ENCODE measurements at places on chromosomes 2 and 18. TPM values are rescaled to one million over a fixed set of nuclear protein-coding genes. Genes with fewer than 3 reads are reported as not detected.

LRRC30 gene
- not detected for polyA plus RNA-seq

NEB gene
- 1.6 TPM for polyA plus RNA-seq

WIPF1 gene
- polyA plus RNA-seq = 11.7 TPM

ADAM23 gene
- 2.5 TPM for polyA plus RNA-seq

- no peaks in the 10 kb centered on the region for H3K27me3 ChIP-seq
- DNase-seq = peak; percentile 38
- H3K4me1 ChIP-seq = no peaks in the 10 kb centered on the region
- H3K27ac ChIP-seq = no peak overlapping the region
- H3K36me3 ChIP-seq = no peaks in the 10 kb centered on the region
These were observed 402.8 kb downstream of the TXNL1 start for GRCh38 chr18:56235481-56236013.

DNA sequence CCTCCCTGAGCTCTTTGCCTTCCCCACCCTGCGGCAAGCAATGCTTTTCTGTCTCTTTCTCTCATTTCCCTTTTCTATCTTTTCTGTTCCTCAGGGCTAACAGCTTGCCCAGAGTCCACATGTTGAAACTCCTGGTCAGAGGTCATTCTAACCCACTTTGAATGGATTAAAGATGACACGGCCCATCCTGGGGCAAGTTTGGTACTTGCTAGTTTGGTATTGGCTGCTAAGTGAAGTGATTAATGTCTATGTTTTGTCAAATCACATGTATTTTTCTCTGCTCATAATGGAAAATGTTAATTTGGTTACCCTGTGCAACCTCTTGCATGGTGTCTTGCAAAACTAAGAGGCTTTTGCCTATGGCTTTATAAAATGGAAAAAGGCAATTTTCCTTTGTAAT lies 960.2 kb downstream of the CNTNAP5 start:
- DNase-seq = no peak
- no peaks in the 10 kb centered on the region for H3K4me1 ChIP-seq
- H3K27ac ChIP-seq = no peak overlapping the region
- no peaks in the 10 kb centered on the region for H3K27me3 ChIP-seq
- H3K4me3 ChIP-seq = no peak overlapping the region

GRCh38 chr18:24600076-24600654 lies 139.7 kb downstream of the HRH4 start:
- no peak overlapping the region for H3K27ac ChIP-seq
- no peak overlapping the region for H3K4me3 ChIP-seq
- H3K27me3 ChIP-seq = no peaks in the 10 kb centered on the region
- no peaks in the 10 kb centered on the region for H3K36me3 ChIP-seq
- H3K4me1 ChIP-seq = no peaks in the 10 kb centered on the region

DNA sequence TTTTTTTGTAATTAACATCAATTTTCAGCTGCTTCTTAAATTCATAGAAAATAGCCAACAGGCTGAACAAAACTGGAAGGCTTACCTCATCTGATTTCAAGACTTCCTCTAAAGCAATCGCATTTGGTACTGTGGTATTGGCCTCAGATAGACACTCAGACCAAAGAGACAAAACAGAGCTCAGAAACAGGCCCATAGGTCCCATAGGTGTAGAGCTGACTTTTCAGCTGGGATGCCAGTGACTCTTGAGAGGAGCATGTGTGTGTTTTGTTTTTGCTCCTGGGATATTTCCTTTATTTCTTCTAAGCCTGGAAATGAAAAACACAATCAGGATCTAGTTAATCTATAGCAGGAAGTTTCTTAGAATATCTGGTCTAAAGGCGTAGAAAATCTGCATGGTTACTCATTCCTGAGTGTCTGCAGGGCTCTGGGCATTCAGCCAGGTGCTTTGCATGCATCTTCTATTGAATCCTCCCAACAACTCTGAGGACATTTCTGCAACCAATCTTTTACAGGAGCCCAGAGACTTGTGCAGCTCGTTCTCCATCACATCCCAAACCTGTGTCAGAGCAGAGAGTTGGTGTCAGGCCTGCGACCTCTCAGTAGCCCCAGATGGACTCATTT lies 190.8 kb downstream of the RTP5 start:
- H3K4me3 ChIP-seq = no peak overlapping the region
- H3K36me3 ChIP-seq = no peaks in the 10 kb centered on the region
- H3K27me3 ChIP-seq = no peaks in the 10 kb centered on the region
- H3K4me1 ChIP-seq = no peaks in the 10 kb centered on the region

- no peak overlapping the region for H3K27ac ChIP-seq
- H3K4me1 ChIP-seq = peaks cover 16% of the 10 kb centered on the region
- H3K27me3 ChIP-seq = no peaks in the 10 kb centered on the region
- no peak for DNase-seq
These were observed 7.7 kb downstream of the MGAT5 start for GRCh38 chr2:134261398-134262131.

DNA sequence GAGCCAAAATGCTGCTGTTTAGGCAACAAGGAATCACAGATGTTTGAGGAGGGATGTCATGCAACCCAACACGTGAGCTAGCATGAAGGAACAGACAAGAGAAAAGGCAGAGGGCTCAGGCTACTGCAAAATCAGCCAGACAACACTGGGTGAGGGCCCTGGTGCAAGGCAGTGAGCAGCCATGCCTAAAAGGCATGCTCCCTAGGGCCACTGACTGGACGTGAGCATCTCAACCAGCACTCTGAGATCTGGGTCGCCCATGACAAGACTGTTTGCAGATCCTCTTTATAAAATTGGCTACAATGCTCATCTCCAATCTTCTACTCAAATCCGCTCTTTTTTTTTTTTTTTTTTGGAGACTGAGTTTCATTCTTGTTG lies 49.1 kb downstream of the KIAA2012 start:
- no peaks in the 10 kb centered on the region for H3K4me1 ChIP-seq
- no peak overlapping the region for H3K4me3 ChIP-seq
- no peaks in the 10 kb centered on the region for H3K36me3 ChIP-seq

- H3K4me1 ChIP-seq = no peaks in the 10 kb centered on the region
- H3K4me3 ChIP-seq = no peak overlapping the region
- DNase-seq = no peak
These were observed 33.1 kb downstream of the MARCO start for GRCh38 chr2:118975133-118975532.

GRCh38 chr2:29015701-29016470 lies 34.8 kb downstream of the TOGARAM2 start:
- no peaks in the 10 kb centered on the region for H3K4me1 ChIP-seq
- H3K27me3 ChIP-seq = no peaks in the 10 kb centered on the region
- no peaks in the 10 kb centered on the region for H3K36me3 ChIP-seq
- H3K27ac ChIP-seq = peak overlapping the region; percentile 51
- no peak overlapping the region for H3K4me3 ChIP-seq
- no peak for DNase-seq

DNA sequence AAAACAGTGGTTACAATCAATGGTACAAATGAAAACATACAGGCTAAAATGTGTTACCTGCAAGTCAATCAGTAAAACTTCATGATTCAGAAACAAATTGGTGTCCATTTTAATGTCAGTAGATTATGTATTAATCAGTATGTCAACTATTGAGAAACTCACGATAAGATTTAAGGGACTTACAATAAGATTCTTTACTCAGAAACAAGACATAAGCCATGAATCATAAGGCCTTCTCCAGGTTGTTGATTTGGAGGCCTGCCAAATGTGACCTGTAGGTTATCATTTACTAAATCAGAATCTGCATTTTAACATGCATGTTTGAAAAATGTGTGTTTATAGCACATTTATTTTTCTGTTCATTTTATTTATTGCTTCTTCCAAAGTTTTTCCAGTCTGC lies 623.1 kb downstream of the CCDC85A start:
- no peak for DNase-seq
- no peaks in the 10 kb centered on the region for H3K4me1 ChIP-seq
- H3K4me3 ChIP-seq = no peak overlapping the region
- H3K27me3 ChIP-seq = no peaks in the 10 kb centered on the region
- no peaks in the 10 kb centered on the region for H3K36me3 ChIP-seq

GRCh38 chr2:49693961-49694360 lies 539.6 kb upstream of the FSHR start:
- H3K4me3 ChIP-seq = no peak overlapping the region
- H3K4me1 ChIP-seq = no peaks in the 10 kb centered on the region
- H3K27ac ChIP-seq = no peak overlapping the region
- no peaks in the 10 kb centered on the region for H3K36me3 ChIP-seq
- no peak for DNase-seq

ITPRIPL1 gene
- 0.73 TPM for polyA plus RNA-seq

DNA sequence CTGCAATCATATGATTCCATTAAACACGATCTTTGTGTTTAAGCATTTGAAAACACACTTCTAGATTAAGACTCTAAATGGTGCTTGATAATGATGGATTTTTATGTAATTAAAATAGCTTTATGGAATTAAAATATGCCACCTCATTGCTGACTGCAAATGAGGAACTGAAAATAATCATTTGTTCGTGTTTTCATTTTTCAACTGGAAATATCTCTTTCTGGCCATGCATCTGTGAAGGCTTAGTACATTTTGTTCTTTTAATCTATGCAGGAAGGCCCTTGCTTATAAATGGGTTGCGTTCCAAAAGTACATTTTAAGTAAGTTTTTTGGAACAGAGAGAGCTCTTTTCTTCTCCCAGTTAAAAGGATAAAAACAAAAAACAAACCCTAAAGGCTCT lies 125.5 kb downstream of the MC4R start:
- H3K4me3 ChIP-seq = no peak overlapping the region
- no peak overlapping the region for H3K27ac ChIP-seq
- no peaks in the 10 kb centered on the region for H3K27me3 ChIP-seq
- H3K36me3 ChIP-seq = no peaks in the 10 kb centered on the region
- H3K4me1 ChIP-seq = no peaks in the 10 kb centered on the region
- DNase-seq = no peak

- no peak for DNase-seq
- H3K27ac ChIP-seq = no peak overlapping the region
- no peaks in the 10 kb centered on the region for H3K27me3 ChIP-seq
- H3K4me1 ChIP-seq = no peaks in the 10 kb centered on the region
- H3K4me3 ChIP-seq = no peak overlapping the region
These were observed 280.1 kb downstream of the PTH2R start for GRCh38 chr2:208686665-208687064.

- no peaks in the 10 kb centered on the region for H3K36me3 ChIP-seq
- no peak overlapping the region for H3K4me3 ChIP-seq
- H3K27me3 ChIP-seq = no peaks in the 10 kb centered on the region
- H3K27ac ChIP-seq = no peak overlapping the region
- DNase-seq = no peak
- no peaks in the 10 kb centered on the region for H3K4me1 ChIP-seq
These were observed 30.6 kb upstream of the CHRNA1 start for GRCh38 chr2:174794851-174795374.

DNA sequence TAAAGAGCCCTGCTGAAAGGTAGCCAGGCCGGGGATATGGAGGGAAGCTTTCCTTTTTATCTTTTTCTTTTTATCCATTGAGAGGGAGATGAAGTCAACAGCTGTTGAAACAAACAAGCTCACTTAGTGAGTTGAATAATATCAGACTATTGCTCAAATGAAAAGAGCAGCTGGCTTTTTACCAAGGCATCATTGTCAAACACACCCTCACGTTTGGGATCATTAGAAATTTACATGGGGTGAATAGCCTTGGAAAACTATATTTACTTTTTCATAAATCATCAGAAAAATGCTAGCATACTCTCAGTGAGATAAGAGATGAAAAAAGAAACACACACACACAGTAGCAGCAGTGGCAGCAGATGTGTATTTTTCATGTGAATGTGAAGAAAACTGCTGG lies 71.5 kb upstream of the HNMT start:
- DNase-seq = no peak
- no peaks in the 10 kb centered on the region for H3K36me3 ChIP-seq
- no peak overlapping the region for H3K27ac ChIP-seq
- no peak overlapping the region for H3K4me3 ChIP-seq

- H3K27ac ChIP-seq = no peak overlapping the region
- no peak overlapping the region for H3K4me3 ChIP-seq
- no peak for DNase-seq
- no peaks in the 10 kb centered on the region for H3K27me3 ChIP-seq
These were observed 818.6 kb downstream of the EPHA4 start for GRCh38 chr2:220753486-220753885.

DNA sequence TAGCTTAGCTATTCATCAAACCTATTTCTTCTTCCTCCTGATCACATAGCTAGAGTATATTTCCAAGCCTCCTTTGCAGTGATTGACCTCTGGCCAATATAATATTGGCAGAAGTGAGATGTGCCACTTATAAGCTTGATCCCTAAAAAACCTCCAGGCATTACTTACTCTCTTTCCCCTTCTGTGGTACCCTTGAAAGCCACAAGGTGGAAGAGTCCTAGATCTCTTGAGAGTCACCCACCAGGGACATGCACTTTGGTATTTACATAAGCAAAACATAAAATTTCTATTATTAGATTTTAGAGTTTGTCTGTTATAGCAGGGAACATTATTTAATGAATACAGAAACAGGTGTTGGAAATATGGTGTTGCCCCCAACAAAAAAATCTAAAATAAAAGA lies 112.0 kb downstream of the EXOC6B start:
- no peak overlapping the region for H3K27ac ChIP-seq
- no peak for DNase-seq
- H3K4me3 ChIP-seq = no peak overlapping the region
- no peaks in the 10 kb centered on the region for H3K36me3 ChIP-seq
- H3K27me3 ChIP-seq = no peaks in the 10 kb centered on the region
- H3K4me1 ChIP-seq = no peaks in the 10 kb centered on the region

RAX gene
- polyA plus RNA-seq = not detected
